ENCODE measurements at places on chromosomes 6 and 20.

DNA sequence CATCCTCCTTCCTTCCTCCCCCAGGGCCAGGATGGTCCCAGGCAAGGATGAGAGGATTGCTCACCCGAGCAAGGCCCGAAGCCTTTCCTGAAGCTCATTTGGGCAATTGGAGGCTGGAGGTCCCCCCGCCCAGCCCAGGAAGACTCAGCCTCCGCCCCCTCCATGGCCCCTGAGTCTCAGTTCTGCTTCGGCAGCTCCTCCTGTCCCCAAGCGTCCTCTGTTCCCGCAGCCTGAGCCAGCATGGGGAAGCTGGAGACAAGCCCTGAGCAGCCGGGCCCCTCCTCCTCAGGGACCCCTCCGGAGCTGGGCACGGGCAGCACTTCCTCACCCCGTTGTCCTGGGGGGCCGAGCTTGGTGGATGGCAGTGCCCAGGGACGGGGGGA, 26.0 kb downstream of the SLC17A9 start:
- no peak for DNase-seq

DNA sequence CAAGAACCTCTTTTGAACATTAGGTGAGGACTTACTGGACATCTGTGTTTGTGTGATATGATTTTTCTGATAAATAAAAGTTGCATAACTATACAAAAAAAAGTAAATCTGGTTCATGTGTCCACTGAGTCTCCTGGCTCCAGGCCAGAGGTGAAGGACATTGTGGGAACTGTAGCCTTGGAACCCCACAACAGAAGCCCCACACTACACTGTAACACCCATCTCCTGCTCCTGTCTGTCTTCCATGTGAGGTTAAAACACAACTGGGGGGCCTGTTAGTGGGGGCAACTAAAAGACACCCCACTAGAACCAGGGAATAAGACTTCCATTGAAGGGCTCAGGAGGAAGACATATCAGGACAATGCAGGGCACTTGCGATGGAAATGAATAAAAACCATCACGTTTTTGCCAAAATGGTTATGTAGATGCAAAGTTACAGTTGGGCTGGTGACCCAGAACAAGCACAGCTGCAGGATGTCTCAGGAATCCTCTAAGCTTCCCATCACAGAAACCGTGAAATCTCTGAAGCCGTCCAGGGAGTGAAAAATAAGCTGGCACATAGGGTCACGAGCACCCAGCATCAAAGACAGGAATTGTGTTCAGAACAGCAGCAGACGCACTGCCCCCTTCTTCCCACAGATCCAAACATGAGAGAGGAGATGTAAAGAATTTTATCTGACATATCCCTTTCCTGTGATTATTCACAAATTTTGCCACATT, 36.7 kb upstream of the PCSK2 start:
- no peak for DNase-seq

GRCh38 chr6:117771403-117771802, 96.1 kb downstream of the NUS1 start:
- no peak for DNase-seq

GRCh38 chr6:133955582-133956415, 2.8 kb downstream of the TBPL1 start:
- DNase-seq = no peak

DNA sequence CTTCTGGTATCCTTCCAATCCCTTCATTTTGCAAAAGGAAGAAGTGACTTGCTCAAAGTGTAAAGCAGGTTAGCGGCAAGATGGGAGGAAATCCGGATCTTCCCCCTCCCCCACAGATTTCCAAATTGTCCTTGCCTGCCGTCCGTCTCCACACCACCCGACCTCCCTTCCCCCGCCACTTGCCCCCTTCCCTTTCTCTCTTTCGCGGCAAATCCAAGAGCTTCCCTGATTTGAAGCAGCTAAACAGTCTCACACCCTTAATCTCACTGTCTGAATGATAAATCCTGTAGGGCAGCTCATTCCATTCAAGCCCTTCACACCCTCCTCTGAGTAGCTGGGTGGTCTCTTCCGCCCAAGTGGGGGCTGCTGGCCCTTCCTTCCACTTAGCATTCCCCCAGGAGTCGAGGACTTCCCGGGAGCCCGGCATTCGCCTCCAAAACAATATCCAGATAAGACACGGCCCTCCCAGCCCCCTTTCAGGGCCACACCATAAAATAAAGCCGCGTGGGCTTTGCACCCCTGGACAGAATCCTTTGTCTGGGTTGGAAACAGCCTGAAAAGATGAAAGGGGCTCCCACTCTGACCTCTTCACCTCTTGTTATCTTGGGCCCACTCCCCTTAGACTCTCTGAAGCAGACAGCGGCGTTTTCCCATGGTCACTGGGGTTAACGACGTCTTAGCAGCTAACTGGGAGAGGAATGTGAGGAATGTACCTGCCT, 44.0 kb upstream of the PIM1 start:
- DNase-seq = no peak

GRCh38 chr20:38198238-38198861, 33.3 kb upstream of the TGM2 start:
- DNase-seq = peak; percentile 80

DNA sequence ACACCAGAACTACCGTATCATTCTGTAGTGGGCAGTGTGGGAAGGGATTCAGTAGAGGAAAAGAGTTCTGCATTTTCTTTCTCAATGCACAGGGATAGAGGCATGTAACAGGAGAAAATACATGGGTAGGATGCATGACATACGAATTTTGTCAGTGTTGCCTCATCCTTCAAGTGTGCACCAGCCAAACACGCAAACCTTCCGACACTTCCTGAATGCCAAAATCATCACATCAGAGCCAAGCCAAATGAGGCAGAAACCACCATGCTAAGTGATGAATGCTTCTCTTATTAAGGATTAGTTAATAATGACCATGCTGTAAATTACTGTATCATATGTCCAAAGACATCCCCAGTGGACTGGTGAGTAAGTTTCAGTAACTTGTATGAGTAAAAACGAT, 27.3 kb downstream of the RAMACL start:
- DNase-seq = no peak

DNA sequence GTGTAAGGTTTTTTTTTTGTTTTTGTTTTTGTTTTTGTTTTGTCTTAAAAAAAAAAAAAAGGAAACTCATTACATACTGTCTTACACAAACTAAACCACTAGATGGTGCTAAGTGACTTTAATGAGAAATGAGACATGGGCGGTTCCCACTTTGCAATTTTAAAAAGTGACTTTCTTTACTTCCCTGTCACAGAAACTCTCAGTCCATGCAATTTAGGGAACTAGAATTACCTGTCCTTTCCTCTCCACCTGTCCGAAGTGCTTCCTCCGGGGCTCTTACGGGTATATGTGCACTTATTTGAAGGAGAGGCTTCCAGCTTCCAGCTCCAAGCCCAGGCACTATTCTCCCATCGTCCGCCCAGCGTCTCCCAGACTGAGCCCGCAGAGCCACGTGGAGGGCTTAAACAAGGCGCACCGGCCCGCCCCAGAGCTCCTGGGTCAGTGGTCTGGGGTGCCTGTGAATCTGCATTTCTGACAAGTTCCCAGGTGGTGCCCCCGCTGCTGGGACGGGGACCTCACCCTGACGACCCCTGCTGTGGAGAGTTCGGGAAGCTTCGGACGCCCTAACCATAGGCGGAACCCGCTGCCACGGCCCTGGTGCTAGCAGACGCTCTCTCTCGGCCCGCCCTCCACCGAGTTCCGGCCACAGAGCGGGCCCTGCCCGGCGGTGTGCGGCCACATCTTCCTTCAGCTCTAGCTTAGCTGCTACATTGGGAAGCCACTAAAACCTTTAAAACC, 26.1 kb downstream of the BFSP1 start:
- no peak for DNase-seq

GRCh38 chr6:6810727-6811126, 222.2 kb downstream of the LY86 start:
- DNase-seq = no peak

GRCh38 chr6:137823826-137824555, 43.1 kb upstream of the TNFAIP3 start:
- DNase-seq = no peak

- no peak for DNase-seq
Observed at GRCh38 chr6:113825781-113826180, 31.4 kb upstream of the MARCKS start.

DNA sequence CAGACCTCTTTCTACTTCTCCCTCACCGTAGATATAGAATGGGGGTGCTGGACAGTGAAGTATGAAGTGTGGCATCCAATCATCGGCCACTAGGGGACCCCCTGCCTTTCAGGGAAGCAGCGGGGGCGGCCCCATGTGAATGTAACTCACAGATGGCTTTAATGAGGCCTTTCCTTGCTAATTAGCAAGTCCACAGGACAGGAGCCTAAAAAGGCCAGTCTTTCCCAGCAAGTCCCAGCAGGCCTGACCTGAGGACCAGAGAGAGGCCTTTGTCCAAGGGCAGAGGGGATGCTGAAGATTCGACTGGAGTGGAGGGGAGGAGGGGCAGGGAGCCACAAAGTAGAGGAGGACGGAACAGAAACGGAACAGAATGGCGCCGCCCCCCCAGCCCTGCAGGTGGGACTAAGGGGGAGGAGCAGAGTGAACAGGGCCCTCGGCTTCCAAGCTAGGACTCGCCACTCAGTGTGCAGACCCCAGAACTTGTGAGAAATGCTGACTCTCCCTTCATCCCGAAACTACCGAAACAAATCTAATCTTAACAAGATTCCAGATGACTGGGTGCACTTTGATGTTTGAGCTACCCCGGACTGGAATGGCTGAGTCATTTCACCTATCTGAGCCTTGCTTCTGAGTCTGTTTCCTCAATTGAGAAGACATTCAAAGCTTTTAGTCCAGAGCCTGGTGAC, 5.8 kb downstream of the C6orf132 start:
- DNase-seq = no peak

- no peak for DNase-seq
Observed at GRCh38 chr6:169048865-169049205, 204.8 kb downstream of the THBS2 start.

GRCh38 chr6:152298848-152299735, 338.1 kb downstream of the SYNE1 start:
- DNase-seq = no peak

DNA sequence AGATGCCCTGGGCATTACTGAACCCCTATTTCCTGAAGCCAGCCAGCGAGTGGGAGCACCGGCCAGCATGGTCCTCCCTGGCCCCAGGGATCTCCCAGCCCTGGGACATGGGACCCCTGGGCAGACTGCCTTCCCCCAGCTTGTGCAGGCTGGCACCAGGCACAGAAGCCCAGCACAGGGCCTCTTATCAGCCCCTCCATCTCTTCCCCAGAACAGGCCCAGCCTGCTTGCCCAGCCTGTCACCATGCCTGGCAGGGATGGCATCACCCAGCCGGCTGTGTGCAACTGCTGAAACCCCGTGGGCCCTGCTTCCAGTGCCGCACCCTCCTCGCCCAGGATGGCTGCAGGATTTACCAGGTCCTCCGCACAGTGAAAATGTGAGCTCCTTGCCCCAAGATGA, 6.1 kb upstream of the OSBPL2 start:
- DNase-seq = no peak

GRCh38 chr6:107353773-107354382, 105.5 kb downstream of the PDSS2 start:
- DNase-seq = no peak

DNA sequence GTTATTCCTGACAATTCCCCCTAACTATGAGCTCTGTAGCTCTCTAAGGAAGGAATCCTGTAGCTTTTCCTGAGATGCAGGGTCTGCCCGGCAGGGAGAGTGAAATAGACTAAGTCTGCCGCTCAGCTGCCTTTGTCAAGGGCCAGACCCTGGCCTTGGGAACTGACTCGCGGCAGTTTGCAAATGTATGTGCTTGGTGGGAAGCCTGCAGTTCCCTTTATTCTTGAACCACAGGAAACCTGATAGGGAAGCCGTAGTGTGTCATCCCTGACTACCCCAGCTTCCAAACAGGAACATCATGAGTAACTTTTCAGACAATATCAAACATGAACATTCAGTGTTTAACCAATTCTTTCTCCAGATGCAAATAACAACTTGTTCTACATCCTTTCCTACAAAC, 78.7 kb upstream of the IFNGR1 start:
- DNase-seq = no peak

GRCh38 chr6:85690071-85690470, 47.4 kb upstream of the SYNCRIP start:
- DNase-seq = no peak

DNA sequence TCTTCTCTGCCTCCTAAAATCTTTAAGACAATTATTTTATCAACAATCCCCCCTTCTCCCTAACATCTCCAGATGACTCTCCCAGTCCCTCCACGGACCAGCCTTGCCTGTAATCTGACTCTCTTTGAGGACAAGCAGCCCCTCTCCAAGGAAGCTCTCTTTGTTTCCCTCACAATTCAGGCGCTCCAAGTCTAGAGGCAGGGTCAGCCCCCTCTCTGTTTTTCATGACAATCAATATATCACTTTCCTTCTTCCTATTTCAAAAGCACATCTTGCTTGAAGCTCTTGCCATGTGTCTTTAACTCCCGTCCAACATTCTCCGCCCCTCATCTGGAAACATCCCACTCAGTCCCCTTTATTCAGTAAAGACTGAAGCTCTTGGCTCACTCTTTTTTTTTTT, 393.4 kb upstream of the SULF2 start:
- no peak for DNase-seq
